ENCODE measurements at places on chromosomes 11 and 22.
A peak's percentile ranks its signal among the peaks of the same experiment; 100 is the strongest.

GRCh38 chr11:2263724-2264360 lies 6.5 kb downstream of the ASCL2 start:
- DNase-seq, result no peak

DNA sequence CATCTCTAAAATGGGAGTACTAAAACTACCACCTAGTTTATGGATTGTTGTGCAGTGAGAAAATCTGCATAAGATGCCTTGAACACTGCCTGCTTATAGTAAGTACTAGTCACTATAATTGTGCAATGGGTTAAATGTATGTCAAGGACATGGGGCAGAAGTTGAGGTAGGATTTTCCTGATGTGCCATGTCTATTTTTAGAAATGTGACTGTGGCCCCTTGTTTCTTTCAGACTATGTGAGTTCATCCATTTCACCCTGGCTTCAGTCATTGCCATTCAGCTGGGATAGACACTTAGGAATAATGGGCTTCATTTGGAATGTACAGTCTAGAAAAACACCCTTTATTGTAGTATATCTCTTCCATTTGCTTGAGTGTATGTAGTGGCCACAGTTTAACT lies 51.4 kb downstream of the BDNF start:
- no peak for DNase-seq

- DNase-seq, result no peak
Observed at GRCh38 chr11:6616596-6617250, 2.5 kb downstream of the TPP1 start.

GRCh38 chr11:44366741-44367140 lies 56.8 kb upstream of the ALX4 start:
- DNase-seq, result no peak

- no peak for DNase-seq
Observed at GRCh38 chr22:37911697-37912096, 5.6 kb downstream of the MICALL1 start.

DNA sequence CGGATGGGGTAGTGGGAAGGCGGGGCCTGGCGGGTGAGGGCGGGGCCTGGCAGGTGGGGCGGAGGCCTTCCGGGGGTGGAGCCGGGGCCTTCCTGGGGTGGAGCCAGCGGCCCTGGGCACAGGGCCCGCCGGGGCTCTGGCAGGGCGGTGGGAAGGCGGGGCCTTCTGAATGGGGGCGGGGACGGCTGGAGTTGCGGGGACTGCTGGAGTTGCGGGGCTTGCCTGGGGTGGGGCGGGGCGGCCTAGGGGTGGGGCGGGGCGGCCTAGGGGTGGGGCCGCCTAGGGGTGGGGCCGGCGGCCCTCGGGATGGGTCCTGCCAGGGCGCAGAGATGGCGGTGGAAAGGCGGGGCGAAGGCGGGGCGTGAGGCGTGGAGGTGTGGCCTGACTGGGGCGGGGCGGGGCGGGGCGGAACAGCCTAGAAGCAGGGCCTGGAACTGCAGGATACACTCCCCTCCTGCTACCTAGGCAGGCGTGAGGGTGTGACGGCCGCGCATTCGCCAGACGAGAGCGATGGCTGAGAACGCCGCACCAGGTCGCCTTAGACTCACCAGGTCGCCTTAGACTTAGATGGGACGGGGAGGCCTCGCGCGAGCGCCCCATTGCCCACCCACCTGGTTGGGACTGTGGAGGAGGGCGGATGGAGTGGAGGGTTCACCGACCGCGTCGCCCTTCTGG lies 19.3 kb downstream of the RRP7A start:
- peak; percentile 52 for DNase-seq

GRCh38 chr11:41660585-41660984 lies 201.1 kb upstream of the LRRC4C start:
- no peak for DNase-seq

DNA sequence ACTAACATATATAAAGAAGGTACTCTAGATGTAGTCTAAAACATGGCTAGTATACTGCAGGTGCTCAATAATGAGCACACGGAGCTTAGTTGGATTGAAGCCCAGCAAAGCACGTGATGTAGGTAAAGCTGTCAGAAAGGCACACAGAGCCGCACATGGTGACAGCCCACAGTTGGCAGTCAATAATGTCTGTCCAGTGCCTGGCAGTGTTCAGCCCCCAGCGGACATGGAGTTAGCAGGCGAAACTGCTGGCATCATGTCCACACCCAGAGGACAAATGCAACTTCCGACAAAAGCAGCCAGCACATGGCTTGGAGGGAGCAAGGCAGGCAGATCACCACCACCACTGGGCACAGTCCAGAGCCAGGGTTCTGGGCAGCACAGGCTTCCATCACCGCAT lies 43.5 kb upstream of the H19 start:
- no peak for DNase-seq

DNA sequence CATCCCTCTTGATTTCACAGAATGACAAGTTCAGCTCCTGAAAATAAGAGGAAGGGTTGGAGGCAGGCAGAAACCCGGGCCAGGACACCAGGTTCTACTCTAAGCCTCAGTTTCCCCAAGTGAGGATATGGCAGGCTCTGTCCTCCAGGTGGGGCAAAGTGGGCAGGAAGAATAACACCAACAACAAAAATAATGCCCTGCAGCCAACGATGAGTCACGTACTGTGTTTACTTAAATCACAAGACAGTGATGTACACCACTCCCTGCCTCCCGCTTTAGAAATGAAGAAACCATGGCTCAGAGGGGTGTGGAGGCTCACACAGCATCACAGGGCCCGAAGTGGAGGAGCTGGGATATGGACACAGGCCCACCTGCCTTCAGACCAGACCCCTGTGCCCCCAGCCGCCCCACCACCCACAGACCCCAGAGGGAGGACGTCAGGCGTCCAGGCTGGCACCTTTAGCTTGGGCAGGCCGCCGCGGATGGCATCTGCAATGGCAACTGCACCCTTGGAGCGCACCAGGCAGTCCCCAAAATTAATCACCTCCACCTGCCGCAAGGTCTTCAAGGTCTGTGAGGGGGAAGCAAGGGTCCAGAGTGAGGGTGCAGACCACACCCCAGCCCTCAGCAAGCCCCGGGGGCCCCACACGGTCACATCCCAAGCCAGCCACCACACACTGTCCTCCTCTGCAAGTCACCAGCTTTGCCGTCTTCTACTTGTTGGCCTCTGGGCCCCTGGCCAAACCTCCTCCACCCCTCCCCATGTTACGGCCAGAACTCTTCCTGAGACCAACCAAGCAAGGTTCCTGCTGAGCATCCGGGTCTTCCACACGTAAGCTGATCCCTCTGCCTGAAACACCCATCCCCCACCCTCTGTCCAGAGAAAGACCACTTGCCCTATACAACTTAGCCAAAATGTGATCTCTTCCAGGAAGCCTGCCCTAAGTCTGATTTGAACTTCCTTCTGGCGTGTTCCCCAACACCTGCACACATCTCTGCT lies 15.8 kb upstream of the CHADL start:
- DNase-seq, result no peak

- DNase-seq, result no peak
Observed at GRCh38 chr11:34343686-34344085, 14.1 kb downstream of the ABTB2 start.

DNA sequence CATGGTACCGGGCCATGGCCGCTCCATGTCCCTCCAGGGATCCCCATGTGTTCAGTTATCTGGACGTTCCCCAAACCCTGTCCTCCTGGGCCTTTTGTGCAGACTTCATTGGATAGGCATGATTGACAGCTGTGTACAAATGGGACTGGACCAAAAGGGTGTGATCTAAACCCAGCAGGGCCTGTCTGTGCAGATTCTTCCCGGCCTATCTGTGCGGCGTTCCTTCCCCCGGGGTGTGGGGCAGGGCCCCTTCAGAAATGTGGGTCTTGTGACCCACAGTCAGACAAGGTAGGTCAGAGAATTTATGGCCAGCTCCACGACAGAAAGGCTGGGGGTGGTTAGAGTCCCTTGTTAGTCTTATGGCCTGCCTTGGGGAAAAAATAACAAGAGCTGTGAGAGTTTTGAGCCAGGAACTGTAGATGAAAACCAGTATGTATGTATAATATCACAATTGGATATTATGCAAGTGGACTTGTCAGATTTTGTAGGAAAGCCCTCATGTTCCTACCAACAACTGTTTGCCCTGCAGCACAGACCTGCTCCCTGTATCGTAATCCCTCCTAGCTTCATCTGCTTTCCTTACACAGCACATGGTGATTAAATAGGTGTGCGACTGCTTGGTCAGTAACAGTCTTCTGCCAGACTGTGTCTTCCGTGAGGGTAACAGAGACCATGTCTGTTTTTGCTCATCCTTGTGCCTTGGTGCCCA lies 31.7 kb downstream of the AP2A2 start:
- no peak for DNase-seq

GRCh38 chr11:69890476-69890875 lies 71.3 kb upstream of the FGF3 start:
- no peak for DNase-seq

DNA sequence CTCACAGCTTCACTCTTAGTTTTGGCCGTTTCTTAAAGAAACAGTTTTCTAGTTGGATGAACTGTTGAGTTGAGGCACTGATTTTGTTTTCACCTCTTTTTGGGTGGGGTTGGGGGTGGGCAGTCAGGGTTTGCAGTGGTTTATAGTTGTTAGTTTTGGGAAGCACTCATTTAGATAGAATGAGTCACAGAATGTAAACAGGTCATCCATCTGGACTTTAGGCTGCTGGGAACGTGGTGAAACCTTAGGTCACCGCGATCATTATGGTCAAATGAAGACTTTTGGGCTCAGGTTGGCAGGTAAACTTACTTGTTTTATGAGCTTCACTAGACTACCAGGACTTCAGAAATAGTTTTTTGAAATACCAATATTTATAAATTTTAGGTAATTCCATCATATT lies 48.4 kb downstream of the CSTPP1 start:
- no peak for DNase-seq

DNA sequence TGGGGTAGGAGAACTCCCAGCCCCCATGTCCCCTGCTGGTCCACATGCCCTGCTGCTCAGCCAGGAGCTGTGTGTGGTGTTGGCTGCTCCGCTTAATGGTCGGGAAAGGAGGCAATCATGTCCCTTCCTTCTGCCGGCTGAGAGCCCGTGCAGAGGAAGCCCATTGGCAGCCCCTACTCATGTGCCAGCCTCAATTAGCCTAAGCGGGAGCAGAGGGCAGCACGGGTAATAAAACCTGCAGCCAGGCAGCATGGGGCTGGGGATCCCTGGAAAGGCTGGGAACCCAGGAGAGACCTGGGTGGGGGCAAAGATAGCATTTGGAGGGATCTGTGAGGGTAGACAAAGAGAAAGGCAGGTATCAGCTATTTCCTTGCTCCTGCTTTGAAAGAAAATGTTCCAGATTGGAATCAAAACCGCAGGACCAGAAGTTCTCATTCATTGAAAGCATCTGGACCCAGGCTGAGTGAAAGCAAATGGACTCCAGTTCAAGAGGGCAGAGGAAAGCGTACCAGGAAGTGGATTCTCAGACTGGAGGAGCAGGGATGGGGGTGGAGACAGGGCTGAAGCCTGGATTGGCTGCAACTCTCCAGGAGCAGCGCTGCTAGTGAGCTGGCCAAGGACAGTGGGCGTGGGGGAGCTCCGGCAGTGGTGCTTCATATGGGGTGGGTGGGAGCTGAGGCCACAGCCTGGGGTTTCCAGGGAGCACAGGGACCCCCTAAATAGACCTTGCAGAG lies 103.4 kb upstream of the NECTIN1 start:
- no peak for DNase-seq

- no peak for DNase-seq
Observed at GRCh38 chr11:69637941-69638871, 2.8 kb upstream of the CCND1 start.

DNA sequence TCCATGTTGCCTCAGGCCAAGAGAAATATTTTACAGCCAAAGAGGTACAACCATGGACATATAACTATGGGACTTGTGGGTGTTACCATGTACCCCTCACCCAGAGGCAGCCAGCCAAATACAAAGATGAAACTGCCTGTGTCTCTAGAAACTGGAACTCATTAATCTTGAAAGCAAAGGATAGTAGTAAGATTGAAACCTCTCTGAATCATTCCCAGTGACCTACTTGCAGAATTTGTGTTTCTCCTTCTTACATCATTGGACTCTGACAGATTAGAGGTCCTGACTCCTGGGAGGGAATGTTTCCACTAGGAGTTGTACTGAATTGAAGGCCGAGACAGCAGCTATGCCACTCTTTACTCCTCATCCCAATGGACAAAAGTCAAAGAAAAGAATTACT lies 257.4 kb upstream of the UBASH3B start:
- no peak for DNase-seq

DNA sequence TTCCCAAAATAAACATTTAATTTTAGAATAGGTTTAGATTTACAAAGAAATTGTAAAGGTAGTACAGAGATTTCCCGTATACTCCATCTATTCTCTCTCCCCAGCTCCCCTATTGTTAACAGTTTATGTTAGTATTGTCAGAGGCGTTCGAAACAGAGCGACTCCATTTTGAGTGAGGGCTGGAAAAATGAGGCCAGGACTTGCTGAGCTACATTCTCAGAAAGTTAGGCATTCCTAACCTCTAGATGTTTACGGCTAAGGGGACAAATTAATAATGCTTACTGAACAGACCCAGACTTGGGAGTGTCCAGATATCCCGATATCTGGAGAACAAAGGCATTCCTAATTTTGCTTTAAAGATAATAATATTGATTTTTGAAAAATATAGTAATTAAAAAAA lies 12.4 kb upstream of the NUP160 start:
- no peak for DNase-seq

DNA sequence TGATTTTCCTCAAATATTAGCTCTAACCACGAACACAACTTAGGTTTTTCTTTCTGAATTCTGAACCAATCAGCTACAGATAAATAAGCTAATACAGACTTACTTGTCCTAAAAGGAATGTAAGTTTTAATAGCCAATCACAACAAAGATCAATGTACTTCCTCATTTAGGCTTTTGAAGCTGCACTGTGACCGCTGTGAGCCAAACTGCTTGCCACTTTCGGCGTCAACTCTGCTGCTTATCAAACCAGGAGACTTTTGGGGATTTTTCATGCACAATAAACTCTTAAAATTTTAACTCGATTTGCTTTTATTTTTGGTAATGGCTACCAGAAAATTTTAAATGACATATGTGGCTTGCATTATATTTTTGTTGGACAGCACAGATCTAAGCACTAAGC lies 92.5 kb downstream of the TMPRSS5 start:
- no peak for DNase-seq

- DNase-seq, result no peak
Observed at GRCh38 chr11:89220684-89221339, 43.1 kb downstream of the TYR start.

DNA sequence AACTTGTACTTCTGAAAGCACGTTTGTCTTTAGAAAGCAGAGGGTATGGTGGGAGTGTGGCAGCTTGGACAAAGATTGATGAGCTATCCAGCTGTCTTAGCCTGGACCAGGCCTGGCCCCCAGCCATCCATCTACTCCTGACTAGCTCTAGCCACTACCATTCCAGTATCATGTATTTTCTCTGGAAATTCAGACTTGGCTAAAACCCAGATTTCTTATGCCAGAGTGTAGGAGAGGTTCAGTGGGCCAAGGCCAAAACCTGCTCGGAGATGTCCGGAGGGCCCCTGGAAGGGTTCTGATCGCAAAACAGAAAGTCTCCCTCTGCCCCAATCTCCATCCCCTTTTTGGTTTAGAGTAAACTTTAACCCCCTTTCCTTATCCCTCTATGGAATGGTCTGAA lies 24.8 kb upstream of the MTCH2 start:
- no peak for DNase-seq

All from stimulated activated CD8-positive, alpha-beta memory T cell treated with anti-CD3 and anti-CD28 coated beads, Interleukin-4, amount 100 ng/mL, for 4 hours (primary cell).